HT1080 (cell line): ENCODE measurements at places on chromosomes 16 and 17. TPM values are rescaled to one million over a fixed set of nuclear protein-coding genes. Genes with fewer than 3 reads are reported as not detected.
A peak's percentile ranks its signal among the peaks of the same experiment; 100 is the strongest.

- no peak for DNase-seq
Measured at GRCh38 chr17:1545618-1546017, 17.0 kb downstream of the PITPNA start.

Gene TPPP3
- total RNA-seq, result not detected in 2 replicates

Gene TNS4
- 0.10 and 0.95 TPM in 2 replicates for total RNA-seq

DNA sequence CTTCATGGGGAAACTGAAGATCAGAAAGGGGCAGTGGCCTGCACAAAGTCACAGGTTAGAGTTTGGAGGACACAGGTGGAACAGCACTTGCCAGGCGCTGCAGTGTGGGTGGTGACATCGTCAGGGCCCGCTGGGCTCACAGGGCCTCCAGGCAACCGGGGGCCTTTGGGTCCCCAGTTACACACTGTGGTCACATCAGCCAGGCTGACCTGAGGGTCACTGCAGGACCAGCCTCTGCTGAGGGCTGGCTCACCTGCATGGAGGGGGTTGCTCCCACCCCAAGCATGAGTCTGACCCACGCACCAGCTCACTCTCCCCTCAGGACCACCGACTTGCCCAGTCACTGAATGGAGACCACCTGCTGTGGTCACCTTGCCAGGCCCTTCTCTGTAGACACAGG is 17.0 kb downstream of the FOXN1 start:
- DNase-seq, result no peak

- no peak for DNase-seq
Measured at GRCh38 chr16:53948734-53949430, 244.9 kb downstream of the FTO start.

Gene KRTAP4-8
- total RNA-seq, result not detected in 2 replicates

- no peak for DNase-seq
Measured at GRCh38 chr16:31487720-31488467, 5.0 kb downstream of the SLC5A2 start.

Gene GALNS
- 5.1 and 7.4 TPM in 2 replicates for total RNA-seq

Gene ARHGAP44
- total RNA-seq, result 0.17 and 1.00 TPM in 2 replicates

Gene SCGB1C2
- total RNA-seq, result not detected in 2 replicates

GRCh38 chr16:85746460-85747215 is 4.3 kb downstream of the C16orf74 start:
- peak; percentile 61 for DNase-seq

DNA sequence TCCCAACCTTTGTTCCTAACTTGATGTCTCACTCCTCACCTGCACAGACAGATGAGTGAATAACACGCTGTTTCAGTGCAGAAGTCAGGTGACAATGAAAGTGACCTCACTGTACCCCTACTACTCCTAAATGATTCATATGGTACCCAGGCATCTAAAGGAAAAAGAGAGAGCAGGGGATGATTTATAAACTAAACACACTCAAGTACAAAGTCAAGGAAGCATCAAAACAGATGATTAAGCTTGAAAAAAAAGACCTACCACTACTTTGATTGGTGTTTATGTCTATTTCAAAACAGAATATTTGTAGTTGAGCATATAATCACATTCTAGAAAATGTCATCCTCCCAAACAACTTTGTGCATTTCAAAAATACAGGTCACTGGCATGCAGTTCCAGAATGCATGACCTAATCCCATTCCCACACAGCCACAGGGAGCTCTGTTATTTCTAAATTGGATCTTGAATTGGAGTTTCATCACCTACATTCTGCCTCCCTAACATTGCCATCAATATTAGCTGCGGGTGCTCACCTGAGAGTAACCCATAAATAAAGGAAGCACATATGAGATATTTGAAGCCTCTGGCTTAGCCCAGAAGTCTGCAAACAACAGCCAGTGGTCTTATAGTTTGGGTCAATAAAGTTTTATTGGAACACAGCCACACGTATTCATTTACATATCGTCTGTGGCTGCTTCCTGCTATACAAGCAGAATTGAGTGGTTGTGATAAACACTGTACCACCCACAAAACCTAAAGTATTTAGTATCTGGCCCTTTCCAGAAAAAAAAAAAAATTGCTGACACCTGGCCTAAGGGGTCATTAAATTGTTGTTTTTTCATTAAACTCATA is 14.0 kb downstream of the HS3ST3A1 start:
- DNase-seq, result peak; percentile 16

Gene TLCD2
- 0.37 and 0.64 TPM in 2 replicates for total RNA-seq

Gene SLC46A1
- 2.2 and 2.4 TPM in 2 replicates for total RNA-seq

GRCh38 chr17:75596320-75597087 is 8.9 kb downstream of the MYO15B start:
- no peak for DNase-seq

DNA sequence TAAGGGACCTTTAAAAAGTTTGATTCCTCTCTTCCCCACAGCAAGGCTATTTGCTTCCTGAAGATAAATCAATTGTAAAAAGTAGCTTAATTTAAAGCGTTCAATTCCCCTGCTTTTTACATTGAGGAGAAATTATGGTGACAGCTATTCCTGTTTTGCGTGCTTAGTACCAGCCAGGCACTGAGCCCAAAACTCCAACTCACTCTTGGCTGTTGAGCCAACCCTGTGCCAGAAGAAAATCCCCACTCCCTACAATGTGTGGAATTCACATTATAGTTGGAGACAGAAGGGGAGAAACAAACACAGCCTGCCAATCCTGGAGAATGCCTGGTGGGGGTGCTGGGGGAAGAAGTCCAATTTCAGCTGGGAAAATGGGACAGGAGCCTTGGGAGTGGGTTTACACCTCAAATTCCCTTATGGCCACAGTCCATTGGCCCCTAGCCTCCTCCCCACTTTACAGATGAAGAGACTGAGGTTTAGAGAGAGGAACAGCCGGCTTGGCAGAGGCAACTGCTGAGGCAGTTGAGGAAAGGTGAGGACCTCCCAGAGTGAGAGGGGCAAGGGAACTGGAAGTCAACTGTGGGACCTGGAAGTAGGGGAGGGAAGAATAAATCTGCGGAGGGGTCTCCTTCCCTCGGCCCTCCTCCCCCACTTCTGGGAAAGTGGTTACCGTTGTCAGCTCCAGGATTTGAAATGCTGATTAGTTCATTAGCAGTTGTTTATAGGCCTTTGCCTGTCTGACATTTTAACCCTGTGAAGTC is 26.1 kb downstream of the CDH1 start:
- DNase-seq, result no peak

GRCh38 chr16:997440-998051 is 16.0 kb downstream of the SOX8 start:
- peak; percentile 38 for DNase-seq

DNA sequence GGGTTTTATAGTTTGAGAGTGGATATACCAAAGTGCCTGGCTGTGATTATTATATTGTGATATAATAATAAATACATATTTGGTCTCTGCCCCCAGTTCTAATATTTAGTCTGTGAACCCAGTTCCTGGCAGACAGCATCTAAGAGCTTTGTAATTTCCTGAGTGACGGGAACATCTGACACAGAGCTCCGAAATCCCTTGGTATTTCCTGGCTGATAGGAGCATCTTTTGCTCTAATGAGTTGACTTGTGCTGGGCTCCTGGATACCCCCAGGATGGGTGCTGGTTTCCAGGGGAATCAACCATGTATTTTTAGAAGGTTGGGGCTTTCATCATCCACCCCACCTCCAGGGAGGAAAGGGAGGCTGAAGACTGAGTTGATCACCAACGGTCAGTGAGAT is 187.3 kb downstream of the CDH13 start:
- DNase-seq, result no peak

- DNase-seq, result no peak
Measured at GRCh38 chr16:77491091-77491490, 56.3 kb upstream of the ADAMTS18 start.

DNA sequence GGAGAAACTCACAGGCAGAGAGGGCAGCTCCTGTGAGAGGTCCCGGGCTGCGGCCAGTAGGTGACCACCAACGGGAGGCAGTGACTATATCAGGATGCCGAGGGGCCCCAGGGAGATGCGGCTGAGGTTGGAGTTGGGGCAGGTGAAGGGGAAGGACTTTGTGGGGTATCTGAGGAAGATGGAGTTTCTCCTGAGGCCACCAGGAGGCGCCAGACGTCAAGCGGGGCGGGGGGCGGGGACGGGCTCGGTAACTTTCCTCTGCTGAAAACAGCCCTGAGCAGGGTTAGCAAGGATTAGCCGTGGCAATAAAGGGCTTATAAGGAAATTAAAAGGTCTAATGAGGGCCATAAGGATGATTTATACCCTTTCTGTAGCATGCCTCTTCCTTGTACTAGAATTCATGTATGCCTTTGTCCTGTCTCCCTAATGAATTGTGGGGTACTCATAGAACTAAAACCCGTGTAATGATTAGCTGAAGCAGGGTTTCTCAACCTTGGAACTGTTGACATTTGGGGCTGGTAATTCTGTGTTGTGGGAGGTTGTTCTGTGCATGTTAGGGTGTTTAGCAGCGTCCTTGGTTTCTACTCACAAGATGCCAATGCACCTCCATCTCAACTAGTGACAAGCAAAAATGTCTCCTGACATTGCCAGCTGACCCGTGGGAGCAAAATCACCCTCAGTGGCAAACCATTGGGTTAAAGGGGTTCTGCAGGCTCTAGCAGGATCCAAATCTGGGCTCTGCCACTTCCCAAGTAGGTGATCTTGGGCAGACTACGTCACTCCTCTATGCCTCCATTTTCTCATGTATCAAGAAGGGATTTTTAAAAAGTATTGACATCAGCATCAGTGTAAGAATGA is 74.8 kb upstream of the GRIN2A start:
- peak; percentile 29 for DNase-seq

- DNase-seq, result no peak
Measured at GRCh38 chr16:28300327-28300726, 8.0 kb downstream of the SBK1 start.

Gene DNASE1
- 6.3 and 8.1 TPM in 2 replicates for total RNA-seq

- DNase-seq, result no peak
Measured at GRCh38 chr16:50573279-50573678, 25.1 kb downstream of the NKD1 start.

DNA sequence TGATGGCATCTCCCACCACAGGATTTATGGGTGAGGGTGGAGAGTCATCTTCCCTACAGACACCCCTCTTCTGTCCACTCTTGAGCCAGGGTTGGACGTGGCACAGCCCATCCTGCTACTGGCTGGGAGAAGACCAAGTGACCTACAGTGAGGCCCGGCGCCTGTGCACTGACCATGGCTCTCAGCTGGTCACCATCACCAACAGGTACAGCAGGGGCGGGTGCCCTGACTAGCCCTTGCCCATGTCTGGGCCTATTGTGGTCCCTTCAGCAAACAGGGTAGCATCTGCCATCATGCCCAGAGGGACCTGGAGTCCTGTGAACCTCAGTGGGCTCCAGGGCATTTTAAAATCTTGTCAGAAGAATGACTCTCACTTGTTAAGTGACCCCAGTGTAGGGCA is 48.2 kb downstream of the MRC2 start:
- no peak for DNase-seq

GRCh38 chr17:3546997-3547396 is 10.6 kb downstream of the TRPV3 start:
- DNase-seq, result no peak

- DNase-seq, result peak; percentile 49
Measured at GRCh38 chr16:51146256-51146924, 4.7 kb downstream of the SALL1 start.

Gene KRT31
- not detected in 2 replicates for total RNA-seq

Gene RSKR
- 2.8 and 5.8 TPM in 2 replicates for total RNA-seq

Gene SDR42E1
- 4.6 and 5.9 TPM in 2 replicates for total RNA-seq

Gene TNFSF13
- total RNA-seq, result 0.37 and 0.63 TPM in 2 replicates
